GM23338 (cell line): ENCODE measurements at places on chromosomes 7 and 10.
A peak's percentile ranks its signal among the peaks of the same experiment; 100 is the strongest.

GRCh38 chr7:97513326-97513725 lies 218.6 kb upstream of the TAC1 start:
- DNase-seq, result no peak

DNA sequence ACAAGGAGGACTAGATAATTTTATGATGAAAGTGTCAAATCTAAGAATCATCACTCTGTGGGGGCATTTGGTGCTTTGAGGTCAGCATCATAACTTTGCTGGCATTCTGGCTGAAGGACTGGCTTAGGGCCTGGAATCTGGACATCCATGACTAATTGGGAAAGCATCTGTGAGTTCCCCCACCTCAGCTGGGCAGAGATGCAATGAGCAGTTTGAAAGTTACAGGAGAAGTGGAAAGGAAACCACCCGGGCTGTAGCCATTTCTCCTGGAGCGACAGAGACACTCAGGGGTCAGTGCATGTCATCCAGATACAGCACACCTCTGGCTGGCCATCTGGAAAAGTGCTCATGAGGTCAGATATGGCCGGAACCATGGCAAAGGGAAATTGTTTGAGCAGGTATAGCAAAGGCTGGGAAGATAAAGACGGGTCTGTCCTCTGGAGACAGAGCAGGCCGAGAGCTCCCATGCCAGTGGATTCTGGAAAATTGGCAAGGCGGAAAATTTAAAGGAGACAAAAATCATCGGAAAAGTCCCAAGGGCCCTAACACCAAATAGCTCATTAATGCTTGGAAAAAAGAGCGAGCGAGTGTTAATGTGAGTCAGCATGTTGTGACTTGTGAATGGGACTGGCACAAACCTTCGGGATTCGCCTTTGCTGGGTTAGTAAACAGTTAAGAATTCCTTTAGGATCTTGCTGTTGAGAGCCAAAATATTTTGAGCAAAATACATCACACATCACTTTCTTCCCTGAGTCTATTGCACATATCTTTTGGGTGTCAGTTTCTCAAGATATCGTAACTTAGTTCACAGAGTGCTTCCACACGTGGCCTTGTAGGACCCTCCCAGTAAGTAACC lies 188.4 kb upstream of the AGK start:
- DNase-seq, result no peak

DNA sequence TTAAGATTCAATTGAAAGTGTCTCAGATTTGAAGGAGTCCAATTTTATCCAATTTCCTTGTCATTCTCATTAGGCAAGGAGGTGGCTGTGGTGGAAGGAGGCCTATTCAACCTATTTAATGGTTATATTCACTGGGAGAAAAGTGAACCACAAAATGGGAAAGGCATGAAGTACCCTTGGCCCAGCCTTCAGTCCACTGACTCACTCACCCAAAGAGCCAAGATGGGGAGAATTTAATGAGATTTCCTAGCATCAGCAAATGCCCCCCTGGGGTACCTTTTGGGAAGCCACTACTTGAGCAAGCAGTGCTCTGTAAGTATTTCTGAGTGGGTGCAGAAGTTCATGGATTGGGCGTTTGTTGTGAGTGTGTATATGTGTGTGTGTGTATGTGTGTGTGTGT lies 144.1 kb downstream of the NRP1 start:
- no peak for DNase-seq

GRCh38 chr7:39745320-39745719 lies 121.9 kb downstream of the RALA start:
- DNase-seq, result no peak

GRCh38 chr7:30927559-30927958 lies 15.9 kb downstream of the AQP1 start:
- DNase-seq, result no peak

- no peak for DNase-seq
Measured at GRCh38 chr10:102834143-102834542, 3.1 kb downstream of the CYP17A1 start.

DNA sequence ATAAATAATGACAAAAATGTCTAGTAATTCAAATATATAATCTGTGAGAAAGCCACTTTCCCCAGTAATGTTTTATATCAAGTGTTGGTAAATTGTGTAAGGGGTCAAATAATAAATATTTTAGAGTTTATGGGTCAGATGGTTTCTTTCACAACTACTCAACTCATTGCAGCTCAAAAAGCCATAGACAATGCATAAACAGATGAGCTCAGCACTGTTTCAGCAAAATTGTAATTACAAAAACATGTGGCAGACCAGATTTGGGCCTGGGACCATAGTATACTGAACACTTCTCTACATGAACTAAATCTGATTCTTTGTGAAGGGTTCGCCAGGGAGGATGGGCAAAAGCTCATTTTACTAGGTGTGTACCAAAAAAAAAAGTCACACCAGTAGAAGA lies 460.8 kb downstream of the NRG3 start:
- DNase-seq, result no peak

DNA sequence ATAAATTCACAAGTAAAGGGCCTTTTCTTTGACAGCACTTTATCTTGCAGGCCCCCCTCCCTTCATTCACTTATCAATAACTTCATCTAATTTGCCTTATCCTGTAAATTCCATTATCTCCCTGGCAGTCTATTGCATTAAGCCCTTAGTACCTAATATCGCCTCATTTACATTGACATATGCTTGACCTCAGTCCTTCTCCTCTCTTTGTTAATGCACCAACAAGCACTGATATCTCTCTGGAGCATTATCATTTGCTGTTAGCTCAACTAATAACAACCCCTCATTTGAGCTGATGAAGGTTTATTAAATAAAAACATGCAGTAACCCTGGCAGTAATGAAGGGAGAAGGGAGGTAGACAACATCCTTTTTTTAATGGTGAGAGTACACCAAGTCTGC lies 46.8 kb downstream of the EXOC4 start:
- no peak for DNase-seq

GRCh38 chr7:80608336-80608735 lies 30.1 kb upstream of the CD36 start:
- DNase-seq, result no peak

DNA sequence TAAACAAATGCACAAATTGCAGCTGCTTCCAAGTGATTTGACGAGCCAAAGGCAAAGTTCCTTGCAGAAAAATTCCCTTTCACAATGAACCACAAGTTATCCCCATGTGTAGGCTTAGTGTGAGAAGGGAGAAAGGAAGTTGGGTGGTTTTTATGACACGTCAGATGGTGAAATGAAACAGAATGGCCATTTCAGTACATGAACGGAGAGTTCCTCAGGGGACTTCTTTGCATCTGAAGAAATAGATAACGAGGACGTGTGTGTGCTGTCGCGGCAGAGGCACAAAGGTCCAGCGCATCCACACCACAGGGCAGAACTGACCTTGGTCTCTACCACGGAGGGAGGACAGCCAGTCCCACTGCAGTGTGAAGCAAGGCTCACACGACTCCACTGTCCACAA lies 135.9 kb downstream of the PAXIP1 start:
- DNase-seq, result no peak

- no peak for DNase-seq
Measured at GRCh38 chr7:157465891-157466866, 129.4 kb downstream of the DNAJB6 start.

DNA sequence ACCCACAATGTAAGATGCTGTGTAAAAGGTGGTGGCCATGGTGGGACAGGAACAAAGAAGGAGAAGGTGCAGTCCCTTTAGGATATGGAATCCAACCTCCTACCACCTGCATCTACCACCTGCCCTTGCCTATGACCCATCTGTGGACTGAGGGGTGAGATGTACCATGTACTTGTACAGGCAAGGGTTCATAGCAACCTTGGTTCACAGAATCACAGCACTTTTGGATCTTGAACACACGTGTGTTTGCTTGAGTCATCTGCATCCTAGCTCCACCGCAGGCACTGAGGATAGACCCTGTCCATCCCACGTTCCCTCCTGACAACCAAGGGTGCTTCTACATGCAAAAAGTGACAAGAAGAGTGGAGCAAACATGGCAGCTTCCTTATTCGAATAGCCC lies 162.3 kb downstream of the GFRA1 start:
- no peak for DNase-seq

GRCh38 chr10:124017729-124018128 lies 75.7 kb downstream of the CHST15 start:
- no peak for DNase-seq

- no peak for DNase-seq
Measured at GRCh38 chr10:6062101-6062771, at the start of gene IL2RA. Gene IL2RA (minus strand): TSS chr10:6062367. CDS start chr10:6062151, 216 bp downstream.

- DNase-seq, result no peak
Measured at GRCh38 chr7:109835577-109835976, 1255.3 kb upstream of the LRRN3 start.

DNA sequence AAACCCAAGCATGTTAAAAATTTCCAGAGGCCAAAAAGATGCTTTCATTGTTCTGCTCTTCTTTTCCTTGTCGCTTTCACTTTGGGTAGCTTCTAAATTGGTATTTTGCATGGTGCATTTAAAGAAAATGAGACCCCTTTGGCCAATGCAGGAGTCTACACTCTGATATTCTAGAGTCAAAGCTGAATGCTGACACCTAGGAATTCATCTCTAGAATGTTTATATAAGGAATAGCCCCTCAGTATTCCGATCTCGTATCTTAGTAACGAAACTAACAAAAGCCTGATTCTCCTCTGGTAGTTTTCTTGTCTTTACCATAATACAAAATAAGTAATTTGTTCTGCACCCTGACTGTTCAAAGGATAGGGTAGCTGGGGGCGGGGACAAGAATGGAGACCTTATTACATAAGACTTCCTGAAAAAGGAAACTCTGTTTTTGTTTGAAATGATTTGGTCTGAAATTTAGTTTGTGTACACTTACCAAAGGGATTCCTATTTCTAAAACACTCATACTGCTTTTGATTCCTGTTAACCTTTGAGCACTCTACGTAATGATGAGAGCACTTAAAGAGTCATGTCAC lies 17.1 kb downstream of the IKZF1 start:
- no peak for DNase-seq

- DNase-seq, result no peak
Measured at GRCh38 chr7:130305433-130306042, 12.6 kb downstream of the CPA4 start.

GRCh38 chr7:333393-333764 lies 43.4 kb downstream of the FOXL3 start:
- no peak for DNase-seq

DNA sequence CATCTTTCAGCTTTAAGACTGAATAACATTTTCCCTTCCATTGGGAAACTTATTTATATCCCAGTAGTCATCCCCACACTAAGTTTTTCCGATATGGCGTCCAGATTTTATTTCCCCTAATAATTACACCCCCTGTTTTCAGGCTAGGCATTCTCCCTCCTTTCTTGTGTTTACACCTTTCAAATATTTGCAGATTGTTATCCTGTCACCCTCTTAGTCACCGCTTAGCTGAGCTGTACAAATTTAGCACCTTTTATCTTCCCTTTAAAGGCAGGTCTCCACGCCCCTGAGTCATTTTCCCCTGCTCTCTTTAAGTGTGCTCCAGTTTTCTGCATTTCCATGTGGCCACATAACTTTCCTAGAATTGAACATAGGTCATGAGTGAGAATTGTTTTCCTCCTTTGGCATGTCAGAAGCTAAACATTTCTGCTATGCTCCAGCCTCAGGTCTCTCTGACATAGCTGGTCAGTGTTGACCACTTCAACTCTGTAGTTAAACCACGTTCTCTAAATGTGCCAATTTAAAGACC lies 47.4 kb downstream of the LRRC4 start:
- DNase-seq, result no peak

- no peak for DNase-seq
Measured at GRCh38 chr7:80393786-80394185, 118.1 kb downstream of the GNAT3 start.

DNA sequence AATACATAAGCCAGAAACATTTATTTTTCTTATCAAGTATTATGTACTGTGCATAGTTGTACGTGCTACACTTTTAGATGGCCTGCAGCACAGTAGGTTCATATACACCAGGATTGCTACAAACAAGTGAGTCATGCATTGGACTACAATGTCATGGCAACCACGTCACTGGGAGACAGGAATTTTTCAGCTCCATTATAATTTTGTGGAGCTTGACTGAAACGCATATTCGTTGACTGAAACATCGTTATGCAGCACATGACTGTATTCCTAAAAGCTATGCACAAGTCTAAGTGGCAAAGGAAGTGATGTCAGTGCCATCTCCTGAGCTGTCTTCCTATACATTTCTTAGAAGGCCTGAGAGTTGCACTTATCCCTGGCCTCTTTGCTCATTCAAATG lies 871.8 kb downstream of the IPMK start:
- DNase-seq, result peak; percentile 14

GRCh38 chr7:71482284-71482683 lies 350.3 kb downstream of the GALNT17 start:
- no peak for DNase-seq

GRCh38 chr10:89861584-89862301 lies 160.4 kb downstream of the KIF20B start:
- DNase-seq, result no peak

- no peak for DNase-seq
Measured at GRCh38 chr7:1344421-1344820, 111.7 kb downstream of the UNCX start.

- no peak for DNase-seq
Measured at GRCh38 chr10:124691002-124691401, 53.2 kb downstream of the FAM53B start.

- no peak for DNase-seq
Measured at GRCh38 chr7:133303931-133304330, 51.1 kb downstream of the EXOC4 start.

- peak; percentile 59 for DNase-seq
Measured at GRCh38 chr10:80454513-80455460, 677 bp downstream of the TSPAN14 start.

DNA sequence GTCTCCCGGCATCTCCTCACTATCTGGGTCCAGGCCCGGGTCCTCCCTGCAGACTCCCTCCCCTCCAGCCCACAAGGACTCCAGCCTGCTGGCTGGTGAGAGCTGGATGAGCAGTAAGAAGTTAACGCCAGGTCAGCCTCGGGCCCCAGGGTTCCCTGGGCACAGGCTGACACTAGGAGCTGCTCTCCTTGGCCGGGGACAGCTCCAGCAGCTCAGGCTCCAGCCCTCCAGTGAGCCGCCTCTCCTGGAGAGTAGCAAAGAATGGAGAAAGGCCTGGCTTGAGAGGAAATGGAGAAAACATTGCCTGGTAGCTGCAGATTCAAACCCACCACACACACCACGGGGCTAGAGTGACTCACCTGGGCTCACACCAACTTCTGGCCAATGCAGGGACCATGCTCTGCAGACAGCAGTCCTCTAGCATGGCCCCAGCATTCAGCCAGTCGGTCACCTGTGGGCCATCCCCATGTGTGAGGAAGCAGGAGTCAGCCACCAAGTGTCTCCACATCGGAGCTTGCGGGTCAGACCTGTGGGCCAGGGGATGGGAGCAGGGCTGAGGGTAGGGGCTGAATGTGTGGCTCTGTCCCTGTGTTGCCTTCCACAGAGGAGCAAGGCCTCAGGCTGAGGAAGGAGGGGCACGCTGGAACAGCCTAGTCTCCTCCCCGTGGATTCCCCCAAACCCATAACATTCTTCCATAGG lies 6.5 kb downstream of the SAP25 start:
- DNase-seq, result no peak

DNA sequence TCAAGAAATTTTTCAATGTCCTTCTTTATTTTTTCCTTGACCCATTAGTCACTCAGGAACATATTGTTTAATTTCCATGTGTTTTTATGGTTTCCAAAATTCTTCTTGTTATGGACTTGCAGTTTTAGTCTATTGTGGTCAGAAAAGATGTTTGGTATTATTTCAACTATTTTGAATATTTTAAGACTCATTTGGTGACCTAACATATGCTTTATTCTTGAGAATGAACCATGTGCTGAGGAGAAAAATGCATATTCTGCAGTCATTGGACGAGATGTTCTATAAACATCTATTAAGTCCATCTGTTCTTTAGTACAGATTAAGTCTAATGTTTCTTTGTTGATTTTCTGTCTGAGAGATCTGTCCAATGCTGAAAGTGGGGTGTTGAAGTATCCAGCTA lies 42.3 kb upstream of the MDFIC start:
- no peak for DNase-seq

GRCh38 chr7:57354195-57354594 lies 95.8 kb upstream of the ZNF716 start:
- no peak for DNase-seq
